ENCODE measurements at places on chromosomes 4 and X.

GRCh38 chr4:16893141-16893651 lies 5.2 kb downstream of the LDB2 start:
- DNase-seq, result no peak

GRCh38 chr4:38313999-38314561 lies 349.9 kb upstream of the KLF3 start:
- DNase-seq, result no peak

DNA sequence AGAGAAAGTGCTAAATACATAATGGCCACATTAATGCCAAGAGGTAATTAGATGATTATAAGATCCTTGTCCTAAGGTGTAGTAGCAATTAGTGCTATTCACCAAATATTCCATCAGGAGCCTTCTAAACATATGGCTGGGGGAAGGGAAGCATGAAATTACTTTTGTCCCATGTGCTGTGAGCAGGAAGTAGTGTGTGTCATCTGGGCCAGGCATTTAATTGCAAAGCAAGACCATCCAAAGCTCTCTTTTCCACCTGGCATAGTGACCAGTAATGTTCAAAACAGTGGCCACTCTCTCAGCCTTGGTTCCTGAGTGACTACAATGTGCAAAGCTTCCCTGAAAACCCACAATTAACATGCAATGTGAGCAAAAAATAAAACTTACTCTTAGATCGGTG lies 144.2 kb upstream of the FAM241A start:
- no peak for DNase-seq

DNA sequence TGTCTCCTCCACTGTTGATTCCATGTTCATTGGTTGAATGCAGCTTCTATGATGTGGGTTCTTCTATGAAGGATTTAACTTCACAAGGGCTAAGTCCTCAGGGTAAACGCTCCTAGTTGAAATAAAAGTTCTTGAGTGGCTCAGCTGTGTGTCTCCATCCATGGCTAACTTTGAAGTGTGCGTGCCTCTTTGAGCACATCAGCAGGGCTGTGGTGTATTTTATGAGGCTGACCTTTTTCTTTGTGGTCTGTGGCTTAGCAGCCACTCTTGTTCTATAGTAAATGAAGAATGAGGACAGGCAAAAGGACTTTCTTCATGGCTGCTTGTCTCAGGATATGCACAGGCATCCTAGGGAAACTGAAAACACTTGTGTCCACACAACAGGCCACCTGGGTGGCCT lies 88.5 kb downstream of the KIT start:
- no peak for DNase-seq

DNA sequence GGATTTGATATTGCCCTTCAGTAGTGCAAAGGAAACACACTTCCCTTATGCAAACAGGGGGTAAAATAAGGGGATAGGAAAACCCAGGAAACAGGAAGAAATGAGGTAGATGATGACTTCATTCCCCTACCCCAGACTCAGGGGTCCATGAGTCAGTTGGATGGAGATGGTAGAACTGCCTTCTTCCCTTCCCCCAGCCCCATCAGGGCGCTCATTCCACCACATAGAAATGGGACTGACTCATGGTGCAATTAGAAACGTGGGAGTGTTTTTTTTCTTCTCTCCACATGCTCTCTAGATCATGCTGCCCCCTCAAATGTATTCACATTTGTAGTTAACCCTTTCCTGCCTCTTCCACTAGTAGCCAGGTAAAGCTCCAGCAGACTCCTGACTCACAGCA lies 23.1 kb upstream of the ARMCX2 start:
- no peak for DNase-seq

DNA sequence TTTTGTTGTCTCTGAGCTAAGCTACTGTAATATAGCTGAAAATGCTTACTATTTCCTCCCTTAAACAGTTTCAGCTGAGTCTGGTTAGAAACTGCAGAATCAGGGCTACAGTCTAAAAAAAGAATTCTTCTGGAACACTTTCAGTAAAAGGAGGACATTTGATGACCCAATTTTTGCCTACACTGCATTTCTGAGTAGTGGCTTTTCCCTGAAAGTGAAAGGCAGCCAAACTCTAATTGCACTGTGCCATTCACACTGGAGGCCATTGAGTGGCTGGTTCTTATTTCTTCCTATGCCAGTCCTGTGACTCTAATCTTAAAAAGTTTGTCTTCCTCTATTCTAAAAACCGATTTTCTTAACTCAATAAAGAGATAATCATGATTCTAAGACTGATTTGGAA lies 526.0 kb downstream of the CFAP47 start:
- no peak for DNase-seq

DNA sequence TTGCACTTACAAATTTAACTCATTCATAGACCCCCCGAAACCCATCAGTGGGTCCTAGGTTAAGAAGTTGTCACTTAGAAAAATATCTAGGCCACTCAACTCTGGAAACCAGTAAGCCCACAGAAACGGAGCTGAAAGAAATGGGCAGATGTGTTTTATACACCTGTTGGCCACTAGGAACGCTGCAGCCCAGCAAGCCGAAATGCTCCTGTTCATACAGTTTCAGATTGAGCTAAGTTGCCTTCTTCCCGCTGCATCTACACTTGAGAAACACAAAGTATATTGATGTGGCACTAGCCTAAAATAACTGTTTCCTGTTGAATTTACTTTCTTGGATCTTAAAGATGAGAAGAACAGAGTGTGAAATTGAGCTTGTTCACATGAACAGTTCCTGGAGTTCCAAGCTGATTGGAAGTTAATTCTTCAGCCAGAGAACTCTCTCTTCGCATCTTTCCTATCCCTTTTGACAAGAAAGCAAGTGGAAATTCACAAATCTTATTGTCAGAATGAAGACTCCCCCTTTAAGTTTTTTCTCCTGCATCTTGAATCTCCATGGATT lies 174.1 kb downstream of the RBMX2 start:
- no peak for DNase-seq

GRCh38 chr4:168019019-168019651 lies 73.2 kb upstream of the ANXA10 start:
- DNase-seq, result no peak

DNA sequence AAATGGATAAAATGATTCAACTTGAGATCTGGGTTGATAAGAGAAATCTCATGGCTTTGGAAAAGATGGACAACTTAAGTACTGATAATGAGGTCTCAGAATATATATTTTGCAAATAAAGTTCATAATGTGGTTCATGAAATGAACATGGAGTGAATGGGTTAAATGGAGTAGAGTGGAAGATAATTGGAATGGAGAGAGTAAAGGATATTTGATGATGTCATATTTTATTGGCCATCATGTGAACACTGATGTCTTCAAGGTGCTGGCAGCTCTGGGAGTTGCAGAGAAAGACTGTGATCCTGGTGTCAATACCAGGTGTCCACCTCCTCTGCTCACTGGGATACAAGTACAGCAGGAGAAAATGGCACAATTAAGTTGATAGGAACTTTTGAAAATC lies 133.9 kb upstream of the ZXDA start:
- no peak for DNase-seq

DNA sequence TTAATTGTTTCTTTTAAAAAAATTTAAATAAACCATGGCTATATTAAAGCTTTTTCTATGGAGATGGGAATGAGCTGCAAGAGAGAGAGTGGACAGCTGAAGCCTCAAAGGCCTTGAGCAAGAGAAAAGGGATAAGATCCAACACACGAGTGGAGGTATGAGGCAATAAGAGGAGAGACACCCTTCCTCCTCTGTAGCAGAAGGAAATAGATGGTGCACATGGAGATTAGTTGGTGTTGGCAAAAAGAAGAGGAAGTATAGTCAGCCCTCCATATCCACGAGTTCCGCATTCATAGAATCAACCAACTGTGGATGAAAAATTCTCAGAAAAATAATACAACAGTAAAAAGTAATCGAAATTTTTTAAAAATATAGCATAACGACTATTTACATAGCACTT lies 3.2 kb downstream of the CXorf38 start:
- no peak for DNase-seq

DNA sequence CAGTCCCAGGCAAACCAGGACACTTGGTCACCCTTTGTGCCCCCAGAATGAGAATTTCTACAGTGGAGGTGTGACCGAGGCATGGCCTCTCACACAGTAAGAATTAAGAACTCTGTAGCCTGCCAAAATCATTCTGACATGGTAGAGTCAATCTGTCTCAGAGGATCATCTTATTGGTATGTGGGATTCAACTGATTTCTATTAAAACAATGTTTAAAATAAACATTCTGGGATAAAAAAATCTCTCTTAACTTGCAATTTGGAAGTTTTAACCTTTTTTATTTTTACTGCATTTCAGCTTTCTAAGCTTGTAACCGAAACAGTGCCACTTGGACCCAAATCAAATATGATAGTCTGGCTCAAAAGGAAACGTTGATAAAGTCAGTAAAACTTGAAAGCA lies 165.4 kb upstream of the LDB2 start:
- no peak for DNase-seq

DNA sequence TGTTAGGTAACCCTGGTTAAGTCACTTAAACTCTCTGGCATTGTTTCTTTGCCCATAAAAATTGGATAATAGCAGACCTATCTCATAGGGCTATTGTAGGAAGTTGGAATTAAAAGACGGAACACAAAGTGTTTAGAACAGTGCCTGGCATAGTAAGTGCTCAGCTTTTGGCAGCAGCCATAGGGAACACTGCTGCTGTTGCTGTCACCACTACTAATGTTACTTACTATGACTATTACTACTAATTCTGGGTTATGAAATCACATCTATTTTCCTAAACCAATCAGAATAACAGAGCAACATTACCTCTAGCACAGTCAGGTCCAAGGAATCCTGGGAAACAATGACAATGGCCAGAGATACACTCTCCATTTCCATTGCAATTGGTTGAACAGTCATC lies 300.0 kb downstream of the SH2D1A start:
- DNase-seq, result no peak

DNA sequence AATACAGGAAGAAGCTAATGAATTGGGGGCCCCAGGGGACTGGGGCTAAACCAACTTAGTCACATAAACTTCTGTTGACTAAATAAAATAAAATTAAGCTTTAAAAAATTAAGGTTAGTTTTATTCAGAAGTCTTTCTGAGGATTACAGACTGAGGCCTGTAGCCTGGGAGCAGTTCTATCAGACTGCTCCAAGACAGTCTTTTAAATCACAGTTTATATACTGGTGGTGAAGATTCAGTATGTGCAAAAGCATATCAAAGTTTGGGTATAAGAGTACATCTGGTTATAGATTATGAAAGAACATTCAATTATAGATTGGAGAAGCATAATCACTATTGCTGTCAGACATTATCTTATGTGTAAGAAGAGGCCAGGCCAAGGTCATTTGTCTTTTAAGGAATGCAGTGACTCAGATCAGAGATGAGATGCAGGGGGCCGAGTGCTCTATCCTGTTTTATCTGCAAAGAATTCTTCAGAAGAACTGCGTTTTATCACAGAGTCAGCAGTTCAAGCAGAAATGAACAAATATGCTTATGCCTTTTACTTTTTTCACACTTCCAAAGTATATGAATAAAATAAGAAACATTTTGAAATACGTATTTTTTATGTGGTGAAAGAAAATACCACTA lies 109.4 kb downstream of the PDHA2 start:
- no peak for DNase-seq

DNA sequence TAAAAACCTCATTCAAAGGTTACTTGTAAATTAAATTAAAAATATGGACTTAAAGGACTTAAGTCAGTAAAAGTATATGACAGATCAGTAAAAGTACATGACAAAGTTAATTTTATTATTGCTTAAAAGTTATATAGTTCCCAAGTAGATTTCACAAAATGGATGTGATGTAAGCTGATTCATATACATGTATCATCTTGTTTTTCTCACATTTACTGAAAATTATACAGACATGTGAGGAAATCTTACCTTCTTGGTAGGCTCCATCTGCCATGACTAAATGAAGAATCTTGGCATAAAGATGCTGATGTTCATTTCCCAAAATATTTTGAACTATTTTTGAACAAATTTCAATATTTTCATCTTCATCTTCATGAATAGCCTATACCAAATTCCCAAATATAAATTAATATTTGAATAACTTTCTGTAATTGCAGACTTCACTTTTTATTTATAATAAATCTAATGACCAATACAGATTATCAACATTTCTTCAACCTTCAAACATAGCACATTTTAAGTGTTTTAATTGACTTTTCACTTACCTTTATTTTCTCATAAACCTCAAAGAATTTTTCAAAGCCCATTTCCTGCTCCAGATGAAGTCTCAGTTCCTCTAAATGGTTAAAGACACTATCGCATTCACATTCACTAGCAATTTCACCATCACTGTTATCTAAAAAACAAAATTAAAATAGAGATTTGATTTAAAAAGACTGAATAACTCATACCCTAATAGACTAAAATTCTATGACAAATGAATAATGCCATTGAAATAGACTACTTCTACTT lies 129.4 kb upstream of the SH3RF1 start:
- no peak for DNase-seq

- no peak for DNase-seq
Observed at GRCh38 chr4:58136604-58137003, 1026.4 kb upstream of the IGFBP7 start.

- DNase-seq, result no peak
Observed at GRCh38 chr4:183499801-183500200, 5.1 kb upstream of the ING2 start.

- DNase-seq, result no peak
Observed at GRCh38 chr4:19803406-19803805, 448.3 kb upstream of the SLIT2 start.

DNA sequence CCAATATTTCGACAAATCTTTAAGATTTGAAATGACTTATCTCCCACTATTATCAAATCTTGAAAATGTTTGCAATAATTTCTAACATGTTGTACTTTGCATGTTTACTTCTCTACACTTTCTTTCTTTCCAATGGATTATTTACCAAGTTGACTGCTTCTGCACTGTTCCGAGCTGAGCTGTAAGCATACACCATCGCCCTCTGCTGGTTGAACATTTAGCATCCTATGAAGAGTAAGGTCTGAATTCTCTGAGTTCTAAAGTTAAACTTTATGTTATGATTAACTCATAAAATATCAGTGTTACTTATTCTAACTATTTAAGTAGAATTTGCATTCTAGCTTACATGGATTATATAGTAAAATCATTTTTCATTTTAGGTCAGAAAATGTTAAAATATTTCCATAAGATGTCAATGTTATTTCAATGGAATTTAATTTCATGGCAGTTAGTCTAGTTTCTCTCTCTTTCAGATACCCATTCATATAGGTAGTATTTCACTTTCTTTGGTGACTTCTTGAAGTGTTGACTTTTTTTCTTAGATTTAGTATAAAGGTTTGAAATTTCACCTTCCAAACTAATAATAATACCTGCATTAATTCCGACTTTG lies 137.4 kb downstream of the DKK2 start:
- DNase-seq, result no peak

GRCh38 chr4:84389406-84389805 lies 109.7 kb downstream of the NKX6-1 start:
- no peak for DNase-seq

GRCh38 chrX:104108955-104109354 lies 3.4 kb upstream of the ZCCHC18 start:
- no peak for DNase-seq

GRCh38 chr4:23903859-23904438 lies 14.1 kb upstream of the PPARGC1A start:
- no peak for DNase-seq

- DNase-seq, result no peak
Observed at GRCh38 chr4:118746251-118746919, 61.2 kb downstream of the METTL14 start.

GRCh38 chr4:99847362-99847976 lies 30.8 kb downstream of the DAPP1 start:
- DNase-seq, result no peak

Measured in stimulated activated CD8-positive, alpha-beta memory T cell treated with anti-CD3 and anti-CD28 coated beads, Interleukin-7, amount 100 ng/mL, for 1 hour (primary cell).